Iris pigment epithelial cell (primary cell): ENCODE measurements at places on chromosomes 7 and 10.

- peak; percentile 77 for DNase-seq
Observed at GRCh38 chr7:111560773-111561653, 1.3 kb downstream of the IMMP2L start.

- DNase-seq: no peak
Observed at GRCh38 chr7:48101352-48101751, 12.3 kb downstream of the UPP1 start.

- no peak for DNase-seq
Observed at GRCh38 chr7:101104799-101105198, 19.5 kb downstream of the TRIM56 start.

DNA sequence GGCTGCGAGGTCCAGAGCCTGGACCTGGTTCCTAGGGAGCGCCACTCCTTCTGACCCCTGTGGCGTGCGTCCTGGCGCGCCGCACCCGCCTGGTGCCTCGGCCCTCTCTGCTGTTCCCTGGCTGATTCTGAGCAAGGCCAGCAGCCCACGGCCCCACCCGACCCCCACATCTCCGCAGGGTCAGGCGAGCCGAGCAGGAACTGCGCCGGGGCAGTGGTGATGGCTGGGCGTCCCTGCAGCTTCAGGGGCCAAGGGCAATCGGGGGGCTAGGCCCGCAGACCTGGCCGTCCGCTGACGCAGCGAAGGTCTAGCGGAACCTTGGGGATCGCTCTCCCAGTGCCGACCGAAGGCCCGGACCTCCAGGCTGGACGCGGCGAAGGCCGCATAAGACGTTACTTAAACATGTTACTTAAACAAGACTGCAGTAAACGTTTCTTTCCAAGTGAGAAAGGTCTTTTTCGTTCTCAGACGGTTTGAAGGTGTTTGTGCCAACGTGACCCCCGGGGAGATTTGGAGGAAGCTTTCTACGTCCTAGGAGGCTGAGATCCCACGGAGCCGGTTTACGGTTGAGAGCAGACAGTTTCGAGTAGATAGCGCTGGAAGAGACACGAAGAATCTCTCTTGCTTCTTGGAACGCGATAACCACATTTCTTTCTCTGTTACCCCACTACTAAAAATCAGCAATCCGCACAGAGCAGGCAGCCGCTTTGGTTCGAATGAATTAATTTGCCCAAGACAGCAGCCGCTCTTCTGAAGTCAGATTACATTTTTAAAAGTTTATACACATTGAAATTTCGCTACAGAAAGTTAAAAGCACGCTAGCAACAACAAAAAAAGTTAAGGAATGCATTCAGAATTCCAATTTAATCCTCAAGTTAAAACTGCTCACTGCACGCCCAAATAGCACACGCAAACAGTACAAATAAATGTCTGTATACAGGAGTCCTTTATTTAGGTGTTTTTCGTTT lies 4.9 kb upstream of the NKX2-3 start:
- DNase-seq: no peak
